EL (cell line): ENCODE measurements at places on chromosomes 16 and 17.

DNA sequence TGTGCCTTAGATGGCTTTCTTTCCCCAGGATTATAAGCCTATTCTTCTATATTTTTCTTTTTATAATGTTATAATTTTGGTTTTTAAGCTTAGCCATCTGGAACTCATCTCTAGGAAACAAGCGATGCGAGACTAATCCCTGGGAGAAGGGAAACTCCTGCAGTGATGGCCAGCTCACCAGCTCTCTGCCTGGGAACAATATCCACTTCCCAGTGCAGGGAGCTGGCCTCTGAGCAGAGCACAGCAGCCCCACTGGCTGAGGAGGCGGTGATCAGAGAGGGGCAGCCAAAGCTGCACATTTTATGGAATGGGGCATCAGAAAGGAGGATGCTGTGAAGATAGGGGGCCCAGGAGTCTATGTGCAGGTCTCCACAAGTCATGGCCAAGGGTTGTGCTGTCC, 183.3 kb downstream of the LGALS9B start:
- no peak for DNase-seq

- no peak for DNase-seq
These were observed 110.8 kb downstream of the C16orf78 start for GRCh38 chr16:49484451-49484849.

GRCh38 chr17:57459286-57459915, 203.1 kb downstream of the MSI2 start:
- peak; percentile 70 for DNase-seq

- no peak for DNase-seq
These were observed 12.7 kb upstream of the NSMCE1 start for GRCh38 chr16:27281243-27281642.

- no peak for DNase-seq
These were observed 267.8 kb downstream of the FOXL1 start for GRCh38 chr16:86846136-86846535.

DNA sequence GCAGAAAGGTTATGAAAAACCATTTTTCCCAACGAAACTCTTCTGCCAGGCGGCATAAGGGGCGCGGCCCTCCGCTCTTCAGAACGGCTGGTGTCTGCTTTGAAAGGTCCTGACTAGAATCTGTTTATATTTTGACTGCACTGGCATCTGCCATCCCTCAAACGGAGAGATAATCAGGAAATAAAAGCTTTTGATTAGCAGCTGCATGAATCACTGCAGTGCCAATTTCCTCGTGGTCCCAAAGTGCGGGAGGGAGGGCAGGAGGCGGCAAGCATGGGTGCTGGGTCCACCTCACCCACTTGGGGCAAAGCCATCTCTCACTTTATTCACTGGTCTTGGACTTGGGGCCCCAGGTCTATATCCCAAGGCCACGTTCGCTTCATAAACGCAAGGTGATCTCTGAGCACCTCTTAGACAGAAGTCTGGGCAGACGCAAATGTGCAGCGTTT, 49.7 kb downstream of the TBC1D16 start:
- no peak for DNase-seq

DNA sequence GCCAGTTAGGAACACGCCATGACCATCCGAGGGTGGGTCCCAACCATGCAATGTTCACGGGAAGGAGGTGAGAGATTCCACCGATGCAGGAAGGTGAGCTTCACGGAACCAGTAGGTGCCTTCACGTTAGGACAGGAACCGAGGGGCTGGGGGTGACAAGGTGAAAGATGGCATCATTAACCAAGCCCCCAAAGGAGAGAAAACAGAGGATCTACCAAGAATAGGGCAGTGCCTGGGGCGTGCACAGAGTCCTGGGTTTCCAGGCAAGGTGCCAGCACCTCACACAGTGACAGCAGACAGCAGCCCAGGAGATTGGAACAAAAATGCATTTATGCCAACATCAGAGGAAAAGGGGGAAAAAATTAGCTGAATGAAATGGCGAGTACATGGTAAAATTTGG, 137.9 kb downstream of the GSG1L start:
- DNase-seq = no peak

DNA sequence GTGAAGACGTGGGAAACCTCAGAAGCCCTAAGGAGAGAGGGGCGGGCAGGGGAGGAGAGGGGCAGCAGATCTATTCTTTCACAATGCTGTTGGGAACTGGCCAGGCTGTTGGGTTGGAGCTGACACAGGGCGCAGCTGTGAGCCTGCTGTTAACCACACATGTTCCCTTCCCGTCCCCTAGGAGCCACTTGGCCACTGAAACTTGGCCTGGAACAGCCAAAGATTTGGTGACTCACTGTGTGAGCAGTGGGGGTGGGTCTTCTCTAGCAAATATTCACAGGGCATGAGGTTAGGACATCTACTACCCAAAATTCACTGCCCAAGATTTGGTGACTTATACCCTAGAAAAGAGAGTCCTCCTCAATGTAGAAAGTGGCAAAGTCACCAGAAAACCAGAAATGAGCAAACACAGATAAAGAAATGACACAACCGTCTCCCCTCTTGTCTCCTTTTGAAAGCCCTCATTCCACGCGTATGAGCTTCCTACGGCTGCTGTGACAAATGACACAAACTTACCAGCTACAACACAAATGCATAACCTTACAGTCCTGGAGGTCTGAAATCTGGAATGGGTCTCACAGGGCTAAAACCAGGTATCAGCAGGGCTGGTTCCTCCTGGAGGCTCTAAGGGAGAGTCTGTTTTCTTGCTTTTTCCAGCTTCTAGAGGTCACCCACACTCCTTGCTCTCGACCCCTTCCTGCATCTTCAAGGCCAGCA, 6.3 kb downstream of the TBC1D16 start:
- peak; percentile 79 for DNase-seq

DNA sequence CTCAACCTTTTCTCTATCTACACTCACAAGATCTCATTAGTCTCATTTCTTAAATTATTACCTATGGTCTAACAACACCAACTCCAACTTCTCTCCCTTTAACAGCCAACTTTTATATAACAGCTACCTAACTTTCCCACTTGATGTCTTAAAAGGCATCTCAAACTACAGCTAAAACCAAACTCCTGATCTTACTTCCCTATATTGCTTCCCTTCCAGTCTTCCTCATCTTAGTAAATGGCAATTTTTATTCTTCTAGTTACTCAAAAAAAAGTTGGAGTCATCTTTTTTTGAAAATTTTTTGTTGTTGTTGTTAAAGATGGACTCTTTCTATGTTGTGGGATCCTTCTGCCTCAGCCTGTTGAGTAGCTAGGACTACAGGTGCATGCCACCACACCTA, 15.3 kb downstream of the SRR start:
- DNase-seq = no peak

- no peak for DNase-seq
These were observed 80.0 kb downstream of the CCDC182 start for GRCh38 chr17:57665128-57665527.

DNA sequence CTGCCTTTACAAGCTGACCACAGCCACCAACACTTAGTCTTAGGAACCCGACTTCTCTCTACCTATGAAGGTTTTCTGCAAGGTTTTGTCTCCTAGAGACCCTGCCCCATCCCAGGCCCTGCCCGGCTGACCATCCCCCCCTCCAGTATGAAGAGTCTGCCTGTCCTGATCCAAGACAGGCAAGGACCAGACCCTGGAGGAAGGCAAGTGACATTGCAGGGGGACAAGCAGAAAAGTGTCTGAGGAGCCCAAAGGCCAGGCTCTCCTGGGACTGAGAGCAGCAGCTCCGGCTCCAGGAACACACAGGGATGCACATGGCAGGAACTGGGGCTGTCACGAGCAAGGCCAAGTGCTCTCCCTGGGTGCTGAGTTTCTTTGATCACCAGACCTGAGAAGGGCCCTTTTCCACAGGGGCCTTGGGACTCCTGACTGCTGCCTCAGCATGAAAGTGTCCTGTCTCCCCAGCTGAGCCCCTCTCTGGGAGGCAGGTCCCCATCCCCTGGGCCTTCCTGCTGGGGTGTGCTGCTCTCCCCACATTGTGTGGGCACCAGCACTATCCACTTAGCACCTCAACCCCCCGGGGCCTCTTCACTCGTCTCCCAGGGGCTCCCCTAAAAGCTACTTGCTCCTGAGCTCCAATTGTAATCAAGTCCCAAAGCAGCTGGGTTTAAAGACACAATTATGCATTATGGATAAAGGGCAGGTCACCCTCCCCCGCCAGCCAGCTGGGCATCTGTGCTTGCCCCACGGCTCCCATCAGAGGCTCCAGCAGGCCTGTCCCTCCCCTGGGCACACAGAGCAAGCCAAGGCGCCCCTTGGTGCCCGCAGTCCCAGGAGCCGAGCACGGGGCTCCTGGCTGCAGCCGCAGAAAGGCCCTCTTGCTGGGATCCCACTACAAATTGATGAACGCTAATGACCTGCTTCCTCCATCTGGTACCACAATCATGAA, 11.6 kb upstream of the CACNG4 start:
- DNase-seq = no peak

DNA sequence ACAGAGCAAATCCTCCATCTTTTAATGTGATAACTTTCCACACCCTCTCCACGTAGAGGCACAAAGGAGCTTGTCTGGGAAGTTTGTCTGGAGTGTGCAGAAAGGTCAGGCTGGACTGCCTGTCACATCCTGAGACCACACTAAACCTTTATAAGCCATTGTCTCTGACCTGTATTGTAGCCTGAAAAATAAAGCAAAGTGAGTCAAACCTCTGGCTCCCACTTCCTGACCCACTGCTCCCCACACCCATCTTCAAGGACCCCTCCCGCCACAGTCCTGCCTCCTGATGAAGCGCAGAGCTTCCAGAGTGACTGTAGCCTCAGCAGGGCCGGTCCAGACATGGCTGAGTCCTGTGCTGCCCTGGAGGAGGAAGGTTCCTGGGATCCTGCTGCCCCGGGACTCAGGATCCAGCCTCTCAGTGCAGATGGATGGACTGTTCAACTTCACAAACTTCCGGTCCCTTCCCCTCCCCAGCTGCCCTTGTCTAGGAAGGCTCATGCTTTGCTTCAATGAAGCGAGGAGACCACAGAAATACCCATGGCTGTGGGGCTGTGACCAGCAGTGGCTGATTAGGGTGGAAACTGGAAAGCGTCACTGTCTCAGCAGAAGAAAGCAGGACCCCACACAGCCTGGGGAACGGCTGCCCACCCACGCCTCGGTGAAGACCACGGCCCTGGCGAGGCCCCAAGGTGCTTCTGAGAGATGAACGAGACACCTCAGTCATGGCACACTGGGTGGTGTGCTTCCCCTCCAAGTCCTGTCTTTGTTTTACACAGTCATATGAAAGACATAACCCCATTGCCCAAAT, 30.9 kb upstream of the CLEC18B start:
- no peak for DNase-seq

- DNase-seq = no peak
These were observed 337.1 kb downstream of the CNTNAP4 start for GRCh38 chr16:76614269-76614668.

- no peak for DNase-seq
These were observed 573.7 kb upstream of the KIF2B start for GRCh38 chr17:53249036-53249435.

- DNase-seq = no peak
These were observed 479 bp downstream of the IRX6 start for GRCh38 chr16:55324285-55325079.

DNA sequence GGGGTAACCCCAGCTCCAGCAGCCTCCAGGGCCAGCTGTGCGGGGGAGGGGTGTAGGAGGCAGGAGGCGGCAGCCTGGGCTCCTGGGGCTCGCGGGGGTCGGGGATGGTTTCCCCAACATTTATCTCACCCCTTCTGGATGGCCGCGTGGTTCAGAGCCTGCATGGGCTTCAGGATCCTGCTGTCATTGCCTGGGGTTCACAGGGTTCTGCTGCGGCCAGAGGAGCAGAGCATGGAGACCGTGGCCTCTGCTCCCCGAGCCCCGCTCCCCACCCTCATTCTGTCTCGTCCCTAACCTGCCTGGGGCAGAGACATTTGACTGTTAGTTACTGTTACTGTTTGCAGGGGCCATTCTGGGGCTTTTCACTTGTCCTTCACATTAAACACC, 4.9 kb downstream of the MYADML2 start:
- no peak for DNase-seq

- no peak for DNase-seq
These were observed 10.0 kb upstream of the SECTM1 start for GRCh38 chr17:82343560-82343959.

DNA sequence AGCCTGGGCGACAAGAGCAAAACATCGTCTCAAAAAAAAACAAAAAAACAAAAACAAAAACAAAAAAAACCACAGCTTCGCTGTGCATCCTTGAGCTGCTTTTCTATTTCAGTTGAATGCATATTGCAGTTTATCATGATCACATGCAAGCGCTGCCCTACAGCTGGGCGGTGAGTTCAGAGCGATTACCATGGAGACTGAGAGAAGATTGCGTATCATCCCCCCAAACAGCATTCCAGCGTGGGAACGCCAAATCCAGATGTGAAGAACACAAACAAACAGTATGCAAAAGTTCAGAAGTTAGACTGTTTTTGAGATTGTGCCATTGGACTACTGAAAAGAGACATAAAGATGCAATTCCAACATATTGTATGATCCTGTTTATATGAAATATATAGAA, 15.1 kb upstream of the SLC52A1 start:
- no peak for DNase-seq

DNA sequence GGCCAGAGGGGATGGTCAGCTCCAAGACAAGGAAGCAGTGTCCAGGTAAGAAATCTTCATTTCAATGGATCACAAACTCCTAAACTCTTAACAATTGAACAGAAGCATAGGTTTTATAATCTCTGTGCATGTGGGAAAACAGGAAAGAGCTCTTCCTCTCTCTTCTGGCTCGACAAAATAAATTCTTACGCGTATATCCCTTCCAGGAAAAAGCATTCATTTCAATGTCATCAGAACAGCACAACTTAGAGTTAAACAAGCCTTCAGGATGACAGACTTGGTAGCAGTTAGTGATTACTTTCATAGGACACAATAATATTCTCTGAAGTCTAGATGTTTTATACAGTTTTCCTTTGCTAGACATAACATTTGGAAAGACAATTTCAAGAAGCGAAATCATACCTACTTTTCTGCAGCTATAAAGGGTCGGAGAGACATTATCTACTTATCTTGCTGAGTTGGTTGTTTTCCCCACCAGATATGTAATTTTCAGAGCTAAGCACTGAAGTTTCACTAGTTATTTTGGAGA, 19.3 kb upstream of the SLC35G3 start:
- no peak for DNase-seq

DNA sequence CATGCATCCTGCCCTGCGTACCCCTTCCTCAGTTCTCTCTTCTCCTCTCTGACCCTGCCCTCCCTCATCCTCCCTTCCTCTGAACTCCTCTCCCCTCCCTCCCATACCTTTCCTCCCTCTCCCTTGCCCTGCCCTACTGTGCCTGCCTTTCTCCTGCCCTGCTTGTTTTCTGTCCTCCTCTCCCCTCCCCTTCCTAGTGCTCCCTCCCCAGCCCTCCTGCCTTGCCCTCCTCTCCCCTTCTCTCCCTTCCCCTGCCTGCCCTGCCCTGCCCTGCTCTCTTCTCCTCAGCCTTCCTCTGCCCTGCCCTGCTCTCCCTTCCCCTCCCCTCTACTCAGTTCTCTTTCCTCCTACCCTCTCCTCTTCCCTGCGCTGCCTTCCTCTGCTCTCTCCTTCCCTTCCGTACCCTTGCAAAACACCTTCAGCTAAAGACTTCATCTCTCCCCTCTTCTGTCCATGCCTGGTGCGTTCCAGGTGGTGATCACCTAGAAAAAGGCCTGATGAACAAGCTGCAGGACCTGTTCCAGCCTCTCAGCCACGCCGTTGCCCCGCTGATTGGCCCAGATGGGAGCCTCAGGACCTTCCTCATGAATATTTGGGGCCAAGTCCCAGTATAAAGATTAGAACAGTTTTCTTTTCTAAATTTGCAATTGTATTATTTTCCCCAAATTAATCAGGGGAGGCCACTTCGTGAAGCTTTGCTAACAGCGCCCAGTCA, 290.5 kb downstream of the CPPED1 start:
- DNase-seq = no peak

GRCh38 chr17:1732833-1733321, 8.4 kb downstream of the WDR81 start:
- DNase-seq = no peak
